ENCODE measurements at places on chromosomes 6 and 20. TPM values are rescaled to one million over a fixed set of nuclear protein-coding genes. Genes with fewer than 3 reads are reported as not detected.

DNA sequence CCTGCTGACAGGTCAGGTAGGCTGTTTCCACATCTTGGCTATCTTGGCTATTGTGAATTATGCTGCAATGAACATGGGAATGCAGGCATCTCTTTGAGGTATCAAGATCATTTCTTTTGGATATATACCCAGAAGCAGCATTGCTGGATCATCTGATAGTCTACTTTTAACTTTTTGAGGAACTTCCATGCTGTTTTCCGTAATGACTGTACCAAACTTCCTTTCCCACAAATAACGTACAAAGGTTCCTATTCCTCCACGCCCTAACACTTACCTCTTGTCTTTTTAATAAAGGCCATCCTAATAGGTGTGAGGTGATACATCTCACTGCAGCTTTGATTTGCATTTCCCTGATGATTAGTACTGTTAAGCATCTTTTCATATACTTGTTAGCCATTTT, 338.7 kb upstream of the RUNX2 start:
- DNase-seq = no peak

Gene KIF13A
- total RNA-seq = 8.5 TPM

Gene SASH1
- 3.7 TPM for total RNA-seq

- no peak for DNase-seq
Measured at GRCh38 chr20:26205350-26205749, 508.7 kb upstream of the ZNF337 start.

DNA sequence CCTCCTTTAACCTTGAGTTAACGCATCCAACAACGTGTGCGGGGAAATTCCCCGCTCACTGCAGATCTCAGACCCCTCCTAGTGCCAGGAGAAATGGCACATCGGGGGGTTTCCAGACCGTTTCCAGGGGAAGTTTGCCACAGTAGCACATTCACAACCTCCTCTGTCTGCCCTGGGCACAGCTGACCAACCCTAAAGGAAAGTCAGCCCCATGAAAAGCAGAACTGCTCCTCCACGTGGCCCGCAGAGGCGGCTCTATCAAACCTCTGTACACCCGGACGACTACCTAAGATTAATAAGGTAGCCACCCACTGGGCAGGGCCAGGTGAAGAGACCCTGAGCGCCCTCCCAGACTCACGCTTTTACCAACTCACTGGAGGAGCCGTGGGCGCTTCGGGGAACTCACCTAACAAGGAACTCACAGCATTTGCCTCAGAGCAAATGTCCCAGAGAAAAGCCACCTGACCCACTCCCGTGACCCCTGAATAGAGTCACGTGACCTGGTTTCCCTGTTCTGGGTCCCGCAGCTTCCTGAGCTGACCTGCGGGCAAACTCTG, 93.1 kb downstream of the PRND start:
- no peak for DNase-seq

GRCh38 chr6:84763003-84763885, 1.2 kb downstream of the TBX18 start:
- DNase-seq = no peak

- DNase-seq = no peak
Measured at GRCh38 chr6:116329156-116329555, 41.6 kb upstream of the DSE start.

GRCh38 chr6:66558189-66558588, 851.2 kb upstream of the EYS start:
- no peak for DNase-seq

- no peak for DNase-seq
Measured at GRCh38 chr6:35147026-35147425, 5.9 kb upstream of the TCP11 start.

- no peak for DNase-seq
Measured at GRCh38 chr20:41248368-41249024, 69.0 kb downstream of the ZHX3 start.

- DNase-seq = no peak
Measured at GRCh38 chr6:14787677-14788076, 458.2 kb upstream of the JARID2 start.

GRCh38 chr20:8220716-8221115, 88.7 kb downstream of the PLCB1 start:
- DNase-seq = no peak

DNA sequence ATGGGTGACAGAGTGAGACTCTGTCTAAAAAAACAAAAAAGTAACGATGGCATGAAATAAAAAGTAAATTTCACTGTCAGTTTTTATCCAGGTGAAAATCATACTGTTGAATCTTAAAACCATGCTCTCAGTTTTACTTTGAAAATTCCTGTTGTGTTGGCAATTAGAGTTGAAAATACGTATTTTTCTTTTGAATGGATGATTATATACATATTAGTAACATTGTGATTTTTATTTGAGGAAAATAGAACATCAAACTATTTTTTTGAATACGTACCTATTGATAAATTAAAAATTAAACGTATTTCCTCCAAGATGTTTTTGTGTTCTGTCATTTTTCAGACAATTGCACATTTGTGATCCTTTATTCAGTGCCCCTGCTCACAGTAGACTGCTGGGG, 14.7 kb downstream of the CEP43 start:
- DNase-seq = no peak

- peak; percentile 61 for DNase-seq
Measured at GRCh38 chr20:53872561-53873229, 197.7 kb downstream of the BCAS1 start.

Gene MAS1
- total RNA-seq = under 0.01 TPM

DNA sequence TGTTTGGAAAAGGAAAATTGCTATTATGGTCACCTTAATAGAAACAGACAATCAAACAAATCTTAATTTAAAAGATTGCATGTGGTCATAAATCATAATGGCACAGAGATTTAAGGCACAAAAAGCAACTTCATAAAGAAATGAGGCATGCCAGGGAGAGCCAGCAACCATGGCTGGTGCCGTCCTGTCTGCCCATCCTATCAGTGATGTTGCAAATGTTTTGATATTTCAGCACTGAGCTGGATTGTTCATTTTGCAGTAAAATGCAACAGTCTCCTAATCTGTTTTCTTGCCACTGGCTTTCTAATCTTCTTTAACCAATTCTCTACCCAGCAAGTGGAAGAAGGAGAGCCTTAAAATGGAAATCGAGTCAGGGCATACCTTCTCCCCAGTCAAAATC, 249.8 kb downstream of the SAMD5 start:
- DNase-seq = no peak

Gene IYD
- not detected for total RNA-seq

- no peak for DNase-seq
Measured at GRCh38 chr20:46040902-46041535, 12.0 kb downstream of the SLC12A5 start.

- no peak for DNase-seq
Measured at GRCh38 chr6:15569035-15569995, 93.5 kb downstream of the DTNBP1 start.

Gene CLPSL1
- total RNA-seq = not detected

Gene PDE7B
- total RNA-seq = 4.4 TPM

GRCh38 chr20:44526129-44526528, 4.3 kb upstream of the SERINC3 start:
- DNase-seq = no peak

DNA sequence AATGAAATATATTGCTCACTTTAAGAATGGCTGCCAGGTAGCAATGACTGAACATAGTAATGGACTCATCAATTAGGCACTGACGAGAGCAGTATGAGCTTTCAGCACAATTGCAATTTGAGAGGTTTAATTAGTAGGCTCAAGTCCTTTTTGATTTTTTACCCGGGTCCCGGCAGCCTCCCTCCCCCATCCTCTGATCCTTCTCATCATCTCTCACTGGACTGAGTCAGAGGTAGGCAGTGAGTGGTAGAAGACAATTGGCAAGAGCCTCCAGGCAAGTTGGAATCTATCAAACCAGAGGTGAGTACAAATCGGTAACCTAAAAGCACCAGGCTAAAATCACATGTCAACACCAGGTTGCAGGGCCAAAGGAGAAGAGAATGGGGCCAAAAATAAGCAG, 107.9 kb downstream of the DCDC2 start:
- DNase-seq = no peak

Gene RRAGD
- 17.9 TPM for total RNA-seq

Gene PDYN
- 0.33 TPM for total RNA-seq

- DNase-seq = no peak
Measured at GRCh38 chr6:107703606-107704005, 120.5 kb downstream of the SCML4 start.

Gene SUMO4
- total RNA-seq = 1.2 TPM

GRCh38 chr6:34149831-34150400, 4.0 kb upstream of the GRM4 start:
- no peak for DNase-seq

Gene KCNK16
- not detected for total RNA-seq

DNA sequence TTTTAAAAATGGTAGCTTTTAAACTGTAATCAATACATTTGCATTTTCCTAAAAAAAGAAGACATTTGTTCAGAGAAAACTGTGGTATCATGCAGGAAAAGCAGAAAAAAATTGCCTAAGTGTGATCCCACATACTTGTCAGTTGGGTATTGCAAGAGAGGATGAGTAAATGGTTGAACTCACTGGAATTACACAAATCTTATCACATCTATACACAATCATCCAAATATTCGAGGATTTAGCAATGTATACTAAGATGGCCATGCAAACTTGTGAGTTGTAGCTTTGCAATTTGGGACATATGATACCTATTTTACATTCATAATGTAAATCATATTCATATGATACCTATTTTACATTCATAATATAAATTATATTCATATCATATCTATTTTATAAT, 58.2 kb upstream of the GJE1 start:
- DNase-seq = no peak

- DNase-seq = peak; percentile 57
Measured at GRCh38 chr6:33427585-33428223, 7.8 kb downstream of the SYNGAP1 start.

Gene ARFGEF3
- total RNA-seq = 0.19 TPM

Gene OGFRL1
- total RNA-seq = 11.0 TPM

Gene LTA
- 8.9 TPM for total RNA-seq

- no peak for DNase-seq
Measured at GRCh38 chr6:95785785-95786184, 208.4 kb downstream of the MANEA start.

DNA sequence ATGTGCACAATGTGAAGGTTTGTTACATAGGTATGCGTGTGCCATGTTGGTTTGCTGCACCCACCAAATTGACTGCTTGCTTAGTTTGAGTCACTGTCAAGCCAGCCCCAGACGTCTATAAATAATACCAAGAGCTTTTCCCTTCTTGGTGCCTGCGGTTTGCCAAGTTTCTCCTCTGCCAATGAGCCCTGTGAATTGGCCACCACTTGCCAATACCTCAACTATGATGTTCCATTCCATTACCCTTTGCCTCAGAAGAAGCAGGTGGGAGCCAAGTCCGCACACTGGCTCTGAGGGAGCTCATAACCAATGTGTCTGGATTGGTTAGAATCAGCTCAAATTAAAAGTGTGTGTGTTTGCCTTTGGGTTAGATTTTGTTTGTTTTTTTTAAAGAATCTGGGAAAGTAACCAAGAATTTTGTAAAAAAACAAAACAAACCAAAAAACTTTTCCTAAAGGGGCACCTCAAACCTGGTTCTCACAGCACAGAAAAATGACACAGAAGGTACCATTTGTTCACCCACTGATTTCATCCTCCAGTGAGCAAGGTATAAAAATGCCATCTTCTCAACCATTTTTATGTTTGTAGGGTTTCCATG, 244.7 kb upstream of the PRND start:
- no peak for DNase-seq

GRCh38 chr6:32089082-32089828, 19.9 kb downstream of the TNXB start:
- DNase-seq = no peak

GRCh38 chr6:161487694-161488093, 213.8 kb upstream of the AGPAT4 start:
- no peak for DNase-seq

Gene ABHD16B
- not detected for total RNA-seq

GRCh38 chr20:63282946-63283345, 10.0 kb upstream of the COL20A1 start:
- DNase-seq = no peak

DNA sequence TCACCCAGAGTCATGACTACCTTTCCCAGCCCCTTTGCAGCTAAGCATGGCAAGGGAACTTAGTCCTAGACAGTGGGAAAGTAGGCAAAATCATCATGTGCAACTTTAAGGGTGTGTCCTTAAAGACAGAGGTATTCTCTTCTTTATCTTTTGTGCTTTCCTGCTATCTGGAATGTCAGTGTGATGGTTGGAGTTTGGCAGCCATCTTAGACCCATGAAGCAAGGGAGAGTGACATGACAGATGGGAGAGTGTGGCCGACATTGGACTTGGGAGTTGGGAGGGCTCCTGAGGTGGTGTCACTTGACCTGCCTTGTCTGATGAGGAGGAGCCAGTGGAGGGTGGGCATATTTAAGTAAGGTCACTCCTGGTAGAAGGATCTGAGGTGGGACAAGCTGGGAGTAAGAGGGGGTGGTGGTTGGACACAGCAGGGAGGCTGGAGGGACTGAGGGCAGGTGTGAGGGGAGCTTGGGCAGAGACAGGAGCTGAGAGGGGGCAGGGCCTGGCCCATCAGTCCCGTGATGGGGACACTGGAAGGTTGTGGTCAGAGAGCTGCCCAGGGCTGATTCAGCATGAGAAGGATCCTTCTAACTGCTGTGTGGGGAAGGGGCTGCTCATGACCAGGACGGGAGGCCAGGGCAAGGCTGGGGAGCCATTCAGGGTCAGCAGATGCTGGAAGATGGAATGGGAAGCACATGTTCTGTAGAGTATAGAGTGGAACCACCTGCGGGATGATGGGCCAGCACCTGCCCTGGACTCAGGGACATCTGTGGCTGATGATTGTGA, 29.5 kb upstream of the SULF2 start:
- DNase-seq = no peak

Gene TBXT
- not detected for total RNA-seq

- no peak for DNase-seq
Measured at GRCh38 chr6:18457065-18457737, 70.1 kb downstream of the RNF144B start.

GRCh38 chr6:12598919-12599318, 117.6 kb upstream of the PHACTR1 start:
- DNase-seq = no peak

Gene IMPG1
- total RNA-seq = 0.09 TPM

Gene TPBG
- 5.3 TPM for total RNA-seq

Gene FERMT1
- total RNA-seq = 3.7 TPM

Gene FBXO5
- 32.6 TPM for total RNA-seq

Gene TP53TG5
- total RNA-seq = 0.24 TPM

GRCh38 chr6:58113960-58114359, 796.5 kb downstream of the PRIM2 start:
- DNase-seq = no peak

DNA sequence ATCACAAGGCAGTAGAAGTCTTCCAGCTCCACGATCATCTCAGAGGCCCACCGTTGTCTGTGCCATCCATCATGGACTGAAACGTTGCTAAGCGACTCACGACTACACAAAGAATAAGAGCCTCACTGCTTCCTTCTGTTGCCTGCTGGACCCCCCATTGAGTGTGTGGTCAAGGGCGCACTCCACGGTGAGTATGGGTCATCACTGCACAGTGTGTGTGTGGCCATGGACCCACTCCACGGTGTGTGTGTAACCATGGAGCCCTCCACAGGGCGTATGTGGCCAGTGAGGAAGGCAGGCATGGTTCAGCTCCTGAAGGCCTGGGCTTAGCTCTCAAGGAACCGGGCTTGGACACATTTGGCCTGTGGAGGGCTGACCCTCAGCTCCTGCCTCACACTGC, 123.4 kb upstream of the AFDN start:
- no peak for DNase-seq

GRCh38 chr6:85049282-85049681, 284.9 kb upstream of the TBX18 start:
- no peak for DNase-seq

Data from thymus (tissue), 14 donors.